ENCODE measurements at places on chromosomes 2 and 18.

GRCh38 chr2:211468877-211469663 lies 912.7 kb downstream of the CPS1 start:
- no peak for DNase-seq

DNA sequence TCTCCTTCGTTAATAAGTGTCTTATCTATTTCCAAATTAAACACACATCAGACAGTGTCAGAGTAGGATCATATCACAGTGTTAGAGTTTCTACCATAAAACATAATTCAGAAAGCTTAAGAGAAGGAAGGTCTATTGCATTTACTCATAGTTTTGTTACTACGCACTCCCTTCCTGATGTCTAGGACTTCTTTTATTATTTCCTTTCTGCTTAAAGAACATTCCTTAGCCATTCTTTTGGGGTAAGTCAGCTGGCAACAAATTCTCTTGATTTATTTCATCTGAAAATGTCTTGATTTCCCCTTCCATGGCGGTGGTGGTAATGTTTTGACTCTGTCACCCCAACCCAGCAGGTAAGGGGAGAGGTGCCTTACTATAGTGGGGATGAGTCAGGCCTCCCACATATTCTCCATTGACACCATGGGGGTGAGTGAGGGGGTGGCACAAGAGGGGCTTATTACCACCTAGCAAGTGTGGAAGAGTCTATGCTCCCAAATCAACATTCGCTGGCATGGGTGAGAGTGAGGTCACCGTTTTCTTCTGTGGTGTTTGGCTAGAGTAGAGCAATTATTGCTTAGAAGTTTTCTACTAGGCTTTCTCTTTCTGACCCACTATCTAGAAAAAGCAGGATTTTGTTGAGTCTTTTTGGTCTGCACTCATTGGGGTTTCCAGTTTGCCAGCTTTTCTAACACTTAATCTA lies 29.9 kb downstream of the ABCB11 start:
- DNase-seq: no peak

GRCh38 chr2:134207589-134208209 lies 46.2 kb upstream of the MGAT5 start:
- no peak for DNase-seq

GRCh38 chr2:169365029-169365480 lies 2.7 kb upstream of the LRP2 start:
- DNase-seq: no peak

GRCh38 chr2:236565212-236565611 lies 4.4 kb upstream of the ACKR3 start:
- no peak for DNase-seq

- DNase-seq: no peak
Observed at GRCh38 chr2:31226266-31226665, 7.7 kb upstream of the EHD3 start.

- no peak for DNase-seq
Observed at GRCh38 chr2:109721626-109722025, 72.5 kb upstream of the RGPD5 start.

GRCh38 chr2:3523551-3524041 lies 4.3 kb upstream of the ADI1 start:
- DNase-seq: no peak
